ENCODE measurements at places on chromosomes 16 and 17.

DNA sequence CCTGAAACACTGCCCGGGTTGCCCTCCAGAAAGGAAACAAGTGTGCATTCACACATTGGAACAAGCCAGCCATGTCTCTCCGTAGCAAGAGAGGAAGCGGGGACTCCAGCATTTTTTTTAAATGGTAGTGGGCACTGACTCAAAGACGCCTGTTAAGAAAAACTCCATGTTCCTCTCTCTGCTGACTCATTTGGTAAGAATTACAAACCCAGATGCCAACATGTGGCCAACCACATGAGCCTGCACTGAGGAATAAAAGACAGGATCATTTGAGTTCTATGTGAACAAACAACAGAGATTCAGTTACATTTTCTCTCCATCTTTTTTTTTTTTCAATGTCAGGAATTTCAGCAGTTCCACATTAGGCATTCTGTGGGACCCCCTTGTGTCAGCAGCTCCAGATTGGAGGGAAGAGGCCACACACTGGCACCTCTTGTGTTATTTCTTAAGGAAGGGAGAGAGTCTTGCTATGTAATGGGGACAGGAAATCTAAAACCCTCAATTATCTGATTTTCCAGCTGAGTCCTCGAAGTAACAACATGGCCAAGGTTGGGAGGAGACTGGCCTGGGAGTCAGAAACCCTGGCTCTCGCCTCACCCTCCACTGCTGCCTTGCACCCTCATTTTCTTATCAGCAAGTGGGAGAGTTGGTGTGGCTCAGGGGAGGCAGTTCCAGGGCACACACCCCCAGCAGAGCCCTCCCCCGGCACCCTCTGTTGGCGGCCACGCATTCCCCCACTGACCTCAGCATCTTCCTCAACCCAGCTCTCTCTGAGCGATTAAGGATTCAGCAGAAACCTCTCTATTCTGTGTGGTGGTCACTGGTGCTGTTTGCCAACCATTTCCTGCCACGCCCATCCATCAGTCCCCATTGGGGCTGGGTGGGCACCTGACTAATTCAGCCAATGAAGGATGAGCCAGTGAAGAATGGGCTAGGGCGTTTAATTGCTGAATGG is 173.0 kb downstream of the FOXL1 start:
- DNase-seq: no peak

- no peak for DNase-seq
These were observed 52.4 kb downstream of the CFDP1 start for GRCh38 chr16:75380870-75381269.

GRCh38 chr17:73770115-73770848 is 126.0 kb upstream of the SDK2 start:
- no peak for DNase-seq

DNA sequence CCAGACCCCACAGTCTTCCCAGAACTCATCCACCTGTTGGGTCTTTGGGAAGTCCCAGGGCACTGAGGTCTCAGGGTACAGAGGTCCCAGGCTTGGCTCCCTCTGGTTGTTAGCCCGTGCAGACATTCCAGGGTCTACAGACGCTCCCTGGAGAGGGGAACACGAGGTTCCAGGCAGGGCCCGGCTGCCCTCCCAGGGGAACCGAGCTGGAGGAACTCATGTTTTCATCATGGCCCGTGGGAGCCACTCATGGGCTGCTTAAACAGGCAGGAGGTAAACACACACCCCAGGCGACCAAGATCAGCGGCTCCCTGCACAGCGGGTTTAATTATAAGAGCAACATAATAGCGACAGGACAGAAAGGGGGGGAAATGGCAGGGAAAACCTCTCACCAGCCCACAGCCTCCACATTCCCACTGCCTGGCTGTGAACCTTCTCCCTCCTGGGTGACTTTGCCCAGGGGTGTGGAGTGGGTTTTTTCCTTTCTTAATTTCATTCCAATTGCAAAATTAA is 36.5 kb downstream of the TRARG1 start:
- no peak for DNase-seq

All from T-helper 17 cell (primary cell).